ENCODE measurements at places on chromosomes 12 and 14. TPM values are rescaled to one million over a fixed set of nuclear protein-coding genes. Genes with fewer than 3 reads are reported as not detected.

Gene CCDC184
- total RNA-seq = not detected

Gene BIN2
- 173 TPM for total RNA-seq

Gene TPPP2
- total RNA-seq = not detected

Gene ADCK1
- 4.5 TPM for total RNA-seq

Gene RAD51AP1
- total RNA-seq = 39.6 TPM

Gene MIP
- total RNA-seq = not detected

Gene RTL1
- total RNA-seq = not detected

Gene STAB2
- total RNA-seq = not detected

Gene IAPP
- not detected for total RNA-seq

Gene EXOC3L4
- total RNA-seq = not detected

Gene CCDC59
- 45.6 TPM for total RNA-seq

Gene KRT81
- 0.11 TPM for total RNA-seq

Gene ARMH4
- not detected for total RNA-seq

Gene SMCO2
- total RNA-seq = 0.45 TPM

Gene HPD
- not detected for total RNA-seq

Gene SVOP
- total RNA-seq = not detected

Gene DCAF5
- 35.8 TPM for total RNA-seq

Gene IQSEC3
- 0.39 TPM for total RNA-seq

Gene CLEC7A
- not detected for total RNA-seq

Gene KRT80
- not detected for total RNA-seq

Gene RND1
- 1.6 TPM for total RNA-seq

Gene ENDOU
- not detected for total RNA-seq

Gene FLVCR2
- 1.1 TPM for total RNA-seq

Gene LRP1-AS
- total RNA-seq = not detected

Gene PLCZ1
- total RNA-seq = not detected

Gene TAS2R43
- 1.2 TPM for total RNA-seq

Gene LHX5
- not detected for total RNA-seq

Gene PPP2R5E
- total RNA-seq = 44.8 TPM

Gene KRT72
- total RNA-seq = 0.27 TPM

Gene FAM177A1
- 37.3 TPM for total RNA-seq

Gene MANSC4
- total RNA-seq = not detected

Gene KSR2
- 0.05 TPM for total RNA-seq

Gene MLEC
- total RNA-seq = 139 TPM

Gene CMTM5
- not detected for total RNA-seq

Gene CLEC9A
- total RNA-seq = not detected

Gene CLEC2B
- 24.0 TPM for total RNA-seq

Gene SSPN
- total RNA-seq = not detected

Gene SPPL3
- total RNA-seq = 33.8 TPM

Gene KRT73
- total RNA-seq = 0.25 TPM

Gene HOMEZ
- 10.3 TPM for total RNA-seq

Gene EAPP
- 29.5 TPM for total RNA-seq

Gene FITM1
- 0.57 TPM for total RNA-seq

Data from T-helper 2 cell treated with Interferon-gamma antibody and Interleukin-4, amounts not matched to agents 100 ng/mL and 5 ng/mL, for 36 hours (primary cell).